ENCODE measurements at places on chromosomes 11 and 22.
A peak's percentile ranks its signal among the peaks of the same experiment; 100 is the strongest.

DNA sequence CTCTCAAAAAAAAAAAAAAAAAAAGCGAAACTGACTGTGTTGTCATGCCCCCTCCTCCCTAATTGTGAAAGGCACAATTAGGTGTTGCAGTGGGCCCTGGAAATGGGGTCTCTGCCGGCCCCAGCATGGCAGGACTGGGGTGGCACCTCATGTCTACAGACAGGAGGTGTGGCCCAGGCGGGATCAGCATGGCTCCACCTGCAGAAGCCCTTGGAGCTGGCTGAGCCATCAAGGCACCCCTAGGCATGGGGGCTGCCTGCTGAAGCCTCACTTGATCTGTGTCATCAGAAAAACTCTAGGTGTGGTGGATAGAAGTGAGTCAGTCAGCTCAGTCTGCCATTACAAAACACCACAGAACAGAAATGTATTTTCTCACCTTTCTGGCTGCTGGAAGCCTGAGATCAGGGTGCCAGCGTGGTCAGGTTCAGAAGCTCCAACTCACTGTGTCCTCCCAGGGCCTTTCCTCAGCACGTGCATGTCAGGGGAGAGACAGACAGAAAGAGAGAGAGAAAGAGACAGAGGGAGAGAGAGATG is 10.1 kb upstream of the B4GALNT4 start:
- no peak for DNase-seq

GRCh38 chr22:30325065-30325720 is 1.5 kb downstream of the TBC1D10A start:
- DNase-seq, result no peak

GRCh38 chr11:110971140-110971539 is 258.9 kb upstream of the ARHGAP20 start:
- no peak for DNase-seq

DNA sequence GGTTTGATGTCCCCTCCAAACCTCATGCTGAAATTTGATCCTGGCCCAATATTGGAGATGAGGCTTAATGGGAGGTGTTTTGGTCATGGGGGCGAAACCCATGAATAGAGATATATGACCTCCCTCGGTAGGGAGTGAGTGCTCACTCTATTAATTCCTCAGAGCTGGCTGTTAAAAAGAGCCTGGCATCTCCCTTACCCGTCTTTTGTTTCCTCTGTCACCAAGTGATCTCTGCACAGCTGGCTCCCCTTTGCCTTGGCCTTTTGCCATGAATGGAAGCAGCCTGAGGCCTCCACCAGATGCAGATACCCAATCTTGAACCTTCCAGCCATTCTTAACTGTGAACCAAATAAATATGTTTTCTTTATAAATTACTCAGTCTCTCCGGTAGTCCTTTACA is 4.5 kb upstream of the CCDC81 start:
- DNase-seq, result no peak

GRCh38 chr22:35064664-35065063 is 1.3 kb upstream of the ISX start:
- DNase-seq, result peak; percentile 28

- no peak for DNase-seq
These were observed 399.2 kb downstream of the TBC1D22A start for GRCh38 chr22:47161631-47162030.

- no peak for DNase-seq
These were observed 24.9 kb downstream of the DHCR7 start for GRCh38 chr11:71423181-71423790.

- no peak for DNase-seq
These were observed 29.8 kb downstream of the DAGLA start for GRCh38 chr11:61710019-61710418.

- no peak for DNase-seq
These were observed 26.1 kb upstream of the CARD16 start for GRCh38 chr11:105071089-105071732.

DNA sequence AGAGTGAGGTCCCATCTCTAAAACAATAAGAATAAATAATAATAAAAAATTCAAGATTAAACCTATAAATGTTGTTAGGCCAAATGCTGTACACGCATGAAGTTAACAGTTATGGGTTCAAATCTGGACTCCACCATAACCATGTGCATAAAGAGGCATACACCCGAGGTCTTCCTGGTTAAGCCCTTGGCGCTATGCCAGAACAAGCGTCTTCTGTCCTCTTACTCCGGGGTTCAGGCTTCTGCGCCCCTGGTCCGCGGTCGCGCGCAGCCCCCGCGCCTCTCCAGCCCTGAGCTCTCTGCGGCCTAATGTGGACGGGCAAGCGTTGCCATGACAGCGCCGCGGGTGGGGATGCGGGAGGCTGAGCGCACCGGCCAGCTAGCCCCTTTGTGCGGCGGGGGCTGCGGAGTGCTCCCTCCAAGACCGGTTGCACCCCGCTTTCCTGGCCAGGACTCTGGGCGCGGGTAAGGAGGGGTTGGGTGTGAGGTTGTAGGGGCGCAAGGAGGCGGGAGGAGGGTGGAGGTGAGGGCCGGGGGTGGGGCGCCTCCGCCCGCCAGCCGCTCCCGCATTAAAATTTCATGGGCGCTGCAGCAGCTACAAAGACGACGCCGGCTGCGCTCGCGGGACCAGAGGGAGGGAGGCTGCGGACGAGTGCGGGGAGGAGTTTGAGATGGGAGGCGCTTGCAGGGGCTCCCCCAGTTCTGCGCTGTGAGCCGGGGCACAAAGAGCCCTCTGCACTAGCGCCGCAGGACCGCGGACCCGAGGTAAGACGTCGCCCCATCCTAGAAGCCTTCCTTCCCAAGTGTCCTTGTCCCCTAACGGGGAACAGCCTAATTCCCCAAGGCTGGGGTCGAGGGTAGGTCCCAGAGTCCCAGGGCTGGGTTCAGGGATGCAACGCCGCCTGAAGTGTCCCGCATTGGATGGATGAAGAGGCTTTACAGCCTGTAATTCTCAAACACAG is at the start of gene MIAT:
Gene MIAT (plus strand): TSS at position 698 of the 961 bp plus-strand sequence.
- DNase-seq, result peak; percentile 38

Data from GM19239 (cell line).